ENCODE measurements at places on chromosomes 11 and 22.

DNA sequence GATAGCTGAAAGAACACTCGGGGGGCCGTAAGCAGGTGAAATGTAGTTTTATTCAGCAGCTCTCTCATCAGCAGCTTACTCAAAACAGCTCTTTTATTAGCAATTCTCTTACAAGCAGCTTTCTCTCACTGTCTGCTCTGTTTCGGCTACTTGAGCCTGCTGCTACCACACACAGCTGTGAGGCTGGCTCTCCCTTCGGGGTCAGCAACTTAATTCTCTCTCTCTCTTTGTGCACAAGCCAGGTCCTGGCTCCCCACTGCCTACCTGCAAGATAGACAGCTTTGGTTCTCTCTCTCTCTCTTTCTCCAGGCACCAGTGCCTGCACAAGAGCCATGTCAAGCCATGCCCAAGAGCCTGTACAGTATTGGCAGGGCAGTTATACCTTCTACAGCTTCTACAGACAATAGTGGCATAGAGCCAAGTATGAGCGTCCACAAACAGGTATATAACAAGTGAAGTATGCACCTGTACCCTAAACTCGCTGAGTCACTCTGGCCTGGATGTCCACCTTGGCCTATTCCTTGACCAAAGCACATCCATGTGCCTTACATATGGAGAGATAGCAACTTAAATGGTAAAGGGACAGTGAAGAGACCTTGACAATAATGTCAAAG lies 110.8 kb downstream of the MTNR1B start:
- no peak for DNase-seq

- DNase-seq: no peak
Observed at GRCh38 chr11:44507491-44507890, 58.0 kb upstream of the CD82 start.

GRCh38 chr22:49106096-49106841 lies 721.4 kb downstream of the BRD1 start:
- DNase-seq: peak; percentile 78

DNA sequence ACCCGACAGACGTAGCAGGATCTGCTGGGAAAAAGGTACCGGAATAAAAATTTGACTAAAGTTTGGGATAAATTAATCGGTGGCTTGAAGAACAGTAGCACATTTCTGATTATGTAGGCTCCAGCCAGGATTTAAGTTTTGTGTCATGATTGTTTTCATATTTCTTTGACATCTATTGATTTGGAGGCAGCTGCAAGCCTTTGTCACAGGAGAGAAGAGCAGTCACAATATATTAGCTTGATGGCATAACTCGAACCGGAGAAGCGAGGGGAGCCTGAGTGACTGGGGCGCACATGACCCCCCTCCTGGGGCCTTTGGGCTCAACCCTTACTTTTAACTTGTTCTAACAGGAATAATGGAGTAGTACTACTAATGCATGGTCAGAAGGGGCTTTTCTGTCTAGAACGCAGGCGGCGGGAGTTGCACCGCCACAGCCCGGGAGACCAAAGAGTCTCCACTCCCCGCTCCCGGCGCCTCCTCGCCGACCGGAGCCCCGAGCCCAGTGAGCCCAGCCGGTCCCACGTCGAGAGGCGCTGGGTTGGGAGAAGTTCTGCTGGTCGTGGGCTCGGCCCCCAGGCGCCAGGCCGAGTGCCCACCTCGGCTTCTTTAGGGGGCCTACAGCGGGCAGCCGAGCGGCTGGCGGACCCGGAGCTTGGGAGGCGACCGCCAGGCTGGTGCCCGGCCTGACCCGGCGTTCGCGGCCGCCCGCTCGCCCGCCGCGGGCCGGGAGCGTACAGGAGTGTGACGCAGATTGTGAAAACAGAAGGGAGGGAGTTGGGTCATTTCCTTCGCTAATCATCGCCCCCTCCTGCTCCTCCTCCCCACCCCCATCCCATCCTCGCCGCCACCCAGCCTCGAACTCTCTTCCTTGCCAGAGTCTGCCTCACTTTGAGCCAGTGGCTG lies 15.7 kb upstream of the PAX6 start:
- no peak for DNase-seq

- no peak for DNase-seq
Observed at GRCh38 chr11:36053862-36054261, 110.0 kb downstream of the LDLRAD3 start.

DNA sequence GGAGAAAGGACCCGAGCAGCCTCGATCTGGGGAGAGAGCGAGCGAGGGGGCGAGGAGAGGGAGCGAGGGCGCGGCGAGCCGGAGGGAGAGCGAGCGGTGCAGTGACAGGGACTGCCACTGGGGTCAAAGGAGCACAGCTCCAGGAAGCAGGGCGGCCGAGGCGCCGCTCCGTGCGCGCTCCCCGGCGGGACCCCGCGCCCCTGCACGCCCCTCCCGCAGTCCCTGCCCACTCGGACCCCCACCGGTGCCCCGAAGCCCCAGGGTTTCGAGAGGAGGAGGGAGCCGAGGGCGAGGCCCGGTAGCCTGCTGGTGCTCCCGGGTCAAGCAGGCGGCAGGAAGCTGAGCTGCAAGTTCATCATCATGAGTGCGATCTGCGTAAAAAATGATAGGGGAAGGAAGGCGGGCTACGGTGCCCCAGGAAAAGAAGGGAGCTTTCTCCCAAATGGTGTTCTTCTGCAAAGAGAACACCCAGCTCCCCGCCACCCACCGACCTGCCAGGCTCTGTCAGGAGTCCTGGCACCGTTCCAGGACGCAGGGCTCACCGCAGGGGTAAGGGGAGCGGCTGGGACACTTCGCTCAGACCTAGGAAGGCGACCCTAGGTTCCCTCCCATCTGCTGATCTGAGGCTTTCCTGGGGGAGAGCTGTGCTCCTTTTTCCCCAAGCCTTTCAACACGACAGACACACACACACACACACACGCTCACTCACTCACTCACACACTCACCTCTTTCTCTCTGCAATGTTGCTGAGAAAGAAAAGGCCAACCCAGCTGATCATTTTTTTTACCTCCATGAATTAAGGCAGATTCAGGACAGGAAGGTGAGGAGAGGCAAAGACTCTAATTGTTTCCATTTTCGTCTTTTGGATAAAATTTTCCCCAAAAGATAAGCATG lies at the start of gene MPPED2:
Gene MPPED2 (minus strand): TSS at position 103 of the 894 bp plus-strand sequence. CDS start 5,980 bp downstream, outside the sequence.
- DNase-seq: peak; percentile 87

DNA sequence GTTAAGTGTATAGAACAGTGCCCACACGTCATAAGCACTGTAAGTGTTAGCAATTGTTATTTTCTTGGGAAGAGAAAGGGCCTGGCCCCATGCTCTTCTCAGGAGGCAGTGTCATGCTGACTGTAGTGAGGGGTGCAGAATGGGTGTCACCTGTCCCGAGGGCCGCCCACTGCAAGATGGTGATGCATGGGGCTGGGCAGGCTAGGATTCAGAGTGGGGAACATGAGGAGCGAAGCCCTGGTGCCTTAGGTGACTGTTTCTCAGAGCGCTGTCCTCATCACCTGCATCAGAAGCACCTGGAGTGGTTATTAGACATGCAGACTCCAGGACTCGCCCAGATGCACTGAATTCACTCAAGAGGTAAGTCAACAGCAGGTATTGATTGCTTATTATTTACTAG lies 101.0 kb upstream of the PARVA start:
- no peak for DNase-seq

GRCh38 chr11:129536338-129536737 lies 160.7 kb downstream of the BARX2 start:
- no peak for DNase-seq

DNA sequence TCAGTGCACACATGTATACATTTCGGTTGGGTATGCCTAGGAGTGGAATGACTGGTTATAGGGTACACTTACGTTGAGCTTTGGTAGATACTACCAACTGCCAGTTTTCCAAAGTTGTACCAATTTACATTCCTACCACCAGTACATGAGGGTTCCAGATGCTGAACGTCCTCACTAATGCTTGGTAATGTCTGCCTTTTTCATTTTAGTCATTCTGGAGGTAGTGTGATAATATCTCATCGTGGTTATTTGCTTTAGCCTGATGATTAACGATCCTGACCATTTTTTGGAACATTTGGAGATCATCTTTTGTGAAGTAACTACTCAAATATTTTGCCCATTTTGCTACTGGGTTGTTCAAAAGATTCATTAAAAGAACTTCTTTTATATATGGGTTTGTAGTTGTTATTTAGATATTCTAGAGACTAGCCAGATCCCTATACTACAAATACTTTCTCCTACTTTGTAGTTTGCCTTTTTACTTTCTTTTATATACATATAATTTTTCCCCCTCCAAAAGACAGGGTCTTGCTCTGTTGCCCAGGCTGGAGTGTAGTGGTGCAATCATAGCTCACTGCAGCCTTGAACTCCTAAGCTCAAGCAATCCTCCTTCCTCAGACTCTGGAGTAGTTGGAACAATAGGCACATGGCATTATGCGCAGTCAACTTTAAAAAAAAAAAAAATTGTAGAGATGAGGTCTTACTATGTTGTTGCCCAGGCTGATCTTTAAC lies 62.1 kb downstream of the RBFOX2 start:
- DNase-seq: no peak

- DNase-seq: no peak
Observed at GRCh38 chr11:129418039-129418438, 42.4 kb downstream of the BARX2 start.

DNA sequence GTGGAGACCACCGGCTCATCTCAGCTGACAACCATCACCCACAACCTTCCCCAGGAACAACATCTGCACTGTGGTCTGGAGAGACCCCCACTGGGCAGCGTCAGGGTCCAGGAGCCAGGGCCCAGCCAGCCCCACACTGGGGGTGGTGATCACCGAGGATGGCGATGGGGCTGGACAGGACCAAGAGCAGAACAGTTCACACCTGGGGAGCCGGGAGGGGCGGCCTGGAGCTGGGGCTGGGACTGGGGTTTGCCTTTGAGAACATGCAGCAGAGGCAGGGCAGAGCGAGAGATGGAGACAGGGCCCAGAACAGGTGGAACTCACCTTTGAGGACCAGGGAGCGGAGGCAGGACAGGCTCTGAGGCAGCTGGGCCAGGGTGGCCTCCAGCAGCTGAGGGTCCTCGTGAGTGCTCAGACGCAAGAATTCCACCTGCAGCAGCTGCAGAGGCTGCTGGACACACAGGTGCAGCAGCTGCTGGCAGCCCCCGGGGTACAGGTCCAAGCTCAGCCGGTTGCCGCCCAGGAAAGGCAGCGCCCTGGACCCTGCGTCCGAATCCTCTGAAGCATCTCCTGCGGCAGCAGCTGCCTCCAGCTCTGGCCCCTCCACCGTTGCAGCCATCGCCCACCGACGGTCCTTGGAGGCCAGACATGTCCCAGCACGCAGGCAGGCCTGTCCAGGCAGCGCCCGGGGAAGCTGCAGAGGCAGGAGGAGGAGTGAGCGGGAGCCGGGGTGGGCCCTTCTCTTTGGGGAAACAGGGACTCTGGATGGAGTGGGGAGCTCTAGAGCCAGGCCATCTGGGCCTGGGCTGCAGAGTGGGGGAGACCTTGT lies 1.0 kb downstream of the PIDD1 start:
- DNase-seq: no peak

- DNase-seq: peak; percentile 73
Observed at GRCh38 chr11:65884716-65885092, 3.6 kb downstream of the FIBP start.

- no peak for DNase-seq
Observed at GRCh38 chr11:3375552-3375951, 3.4 kb downstream of the ZNF195 start.

DNA sequence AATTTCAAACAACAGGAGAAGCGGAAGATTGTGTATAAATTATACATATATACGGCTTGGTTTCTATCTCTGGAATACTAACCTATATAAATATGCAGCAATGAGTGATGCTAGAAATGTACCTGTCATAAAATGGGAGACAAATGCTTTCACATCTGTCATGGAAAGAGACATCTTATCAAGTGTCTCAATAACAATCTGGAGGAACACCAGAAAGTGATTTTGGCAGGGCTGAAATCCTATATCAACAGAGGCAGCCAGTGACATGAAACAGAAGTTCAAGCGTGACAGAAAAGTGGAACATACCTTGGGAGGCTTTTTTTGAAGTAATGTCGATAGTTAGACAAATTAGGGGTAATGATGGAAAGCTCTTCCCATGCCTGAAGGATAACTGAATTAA lies 834.6 kb downstream of the JRKL start:
- DNase-seq: peak; percentile 94

DNA sequence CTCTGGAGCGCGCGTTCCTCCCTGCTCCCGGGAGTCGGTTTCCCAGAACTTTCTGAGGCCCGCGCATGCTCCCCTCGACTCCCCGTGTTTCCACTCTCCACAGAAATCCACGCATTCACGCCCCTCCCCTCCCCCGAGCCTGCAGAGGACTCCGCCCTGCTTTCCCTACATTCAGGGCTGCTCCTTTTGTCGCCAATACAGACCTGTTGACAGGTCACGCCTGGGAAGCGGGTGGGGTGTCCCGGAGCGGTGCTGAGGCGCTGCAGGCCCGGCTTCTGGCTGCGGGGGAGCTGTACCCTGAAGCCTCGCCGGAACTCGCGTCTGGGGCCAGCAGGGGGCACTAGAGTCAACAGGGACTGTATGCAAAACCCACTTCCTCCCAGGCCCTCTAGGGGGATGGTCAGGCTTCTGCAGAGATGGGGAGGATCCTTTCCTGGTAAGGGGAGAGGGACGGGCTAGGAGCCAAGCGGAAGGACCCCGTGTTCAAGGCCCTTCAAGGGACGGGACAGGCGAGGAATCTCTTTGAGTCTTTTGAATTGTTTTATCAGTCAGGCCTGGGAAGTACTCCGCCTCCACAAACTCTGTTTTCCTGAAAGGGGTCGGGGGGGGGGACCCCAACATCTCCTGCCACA lies at the start of gene PRAME:
Gene PRAME (minus strand): TSS at position 294 of the 632 bp plus-strand sequence. CDS start 2,433 bp downstream, outside the sequence.
- peak; percentile 98 for DNase-seq

GRCh38 chr11:123122852-123123251 lies 60.9 kb upstream of the HSPA8 start:
- DNase-seq: no peak

GRCh38 chr11:113319085-113319484 lies 4.7 kb downstream of the TTC12 start:
- DNase-seq: no peak

GRCh38 chr22:44247346-44247745 lies 65.4 kb downstream of the SHISAL1 start:
- DNase-seq: no peak

- no peak for DNase-seq
Observed at GRCh38 chr11:69657456-69657910, 16.5 kb downstream of the CCND1 start.

GRCh38 chr22:30219049-30219654 lies 27.4 kb downstream of the LIF start:
- DNase-seq: no peak

DNA sequence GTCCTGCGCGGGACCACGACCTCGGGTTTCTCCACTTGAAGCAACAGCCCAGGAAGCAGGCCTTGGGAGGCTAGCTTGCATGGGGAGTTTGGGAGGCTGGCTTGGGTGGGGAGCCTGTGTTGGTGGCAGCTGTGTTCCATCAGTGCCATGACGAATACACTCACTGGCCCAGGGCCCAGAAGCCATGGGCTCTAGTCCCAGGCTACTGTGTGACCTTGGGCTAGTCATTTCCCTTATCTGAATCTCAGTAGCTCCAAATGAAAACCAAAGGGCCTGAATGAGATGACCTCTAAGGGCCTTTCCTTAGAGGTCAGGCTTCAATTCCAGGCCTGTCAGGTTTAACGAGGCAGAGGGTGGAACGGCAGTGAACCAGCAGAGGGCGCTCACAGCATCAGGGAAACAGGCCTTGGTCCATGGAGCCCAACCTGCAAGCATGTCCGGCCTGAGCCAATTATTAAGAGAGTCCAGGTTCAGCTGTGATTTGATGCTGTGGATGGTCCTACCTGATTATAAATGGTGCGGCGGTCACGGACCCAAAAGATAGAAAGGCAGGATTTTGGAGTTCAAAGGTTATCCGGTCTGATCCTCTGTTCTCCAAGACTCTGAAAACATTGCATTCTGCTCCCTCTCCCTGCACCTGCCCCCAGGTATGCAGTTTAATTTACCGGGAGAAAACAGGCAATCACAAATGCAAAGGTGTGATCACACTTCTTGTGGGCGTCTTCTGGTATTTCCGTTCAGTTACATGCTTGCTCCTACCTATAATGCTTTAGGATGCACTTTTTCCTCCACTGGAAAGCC lies 15.9 kb downstream of the PTPN5 start:
- peak; percentile 68 for DNase-seq
